Stimulated activated CD8-positive, alpha-beta memory T cell treated with anti-CD3 and anti-CD28 coated beads, Interleukin-4, amount 100 ng/mL, for 24 hours (primary cell): ENCODE measurements at places on chromosomes 13 and 19.

GRCh38 chr13:27117158-27117557, 54.5 kb downstream of the USP12 start:
- DNase-seq, result no peak

- no peak for DNase-seq
These were observed 18.0 kb upstream of the IZUMO2 start for GRCh38 chr19:50181121-50181520.

DNA sequence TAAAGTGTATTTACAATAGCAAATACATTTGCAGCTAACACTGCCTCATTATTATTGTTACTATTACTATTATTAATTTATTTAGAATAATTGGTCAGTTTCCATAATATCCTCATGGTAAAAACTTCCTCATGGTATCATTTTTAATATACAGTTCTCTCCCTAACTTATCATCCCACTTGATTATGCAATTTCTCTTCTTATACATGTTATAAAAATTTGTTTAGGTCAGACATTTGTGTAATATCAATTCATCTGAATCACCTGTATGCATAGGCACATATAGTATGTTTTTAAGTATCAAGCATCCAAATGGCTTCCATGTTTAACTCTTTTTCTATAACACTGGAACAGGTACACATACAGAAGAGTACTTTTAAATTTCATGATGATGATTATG, 210.8 kb upstream of the STARD13 start:
- no peak for DNase-seq

GRCh38 chr13:35086667-35087066, 144.6 kb downstream of the NBEA start:
- no peak for DNase-seq

GRCh38 chr13:106911020-106911419, 343.1 kb upstream of the ARGLU1 start:
- DNase-seq, result no peak

- DNase-seq, result no peak
These were observed 21.2 kb downstream of the PROZ start for GRCh38 chr13:113179374-113180230.

DNA sequence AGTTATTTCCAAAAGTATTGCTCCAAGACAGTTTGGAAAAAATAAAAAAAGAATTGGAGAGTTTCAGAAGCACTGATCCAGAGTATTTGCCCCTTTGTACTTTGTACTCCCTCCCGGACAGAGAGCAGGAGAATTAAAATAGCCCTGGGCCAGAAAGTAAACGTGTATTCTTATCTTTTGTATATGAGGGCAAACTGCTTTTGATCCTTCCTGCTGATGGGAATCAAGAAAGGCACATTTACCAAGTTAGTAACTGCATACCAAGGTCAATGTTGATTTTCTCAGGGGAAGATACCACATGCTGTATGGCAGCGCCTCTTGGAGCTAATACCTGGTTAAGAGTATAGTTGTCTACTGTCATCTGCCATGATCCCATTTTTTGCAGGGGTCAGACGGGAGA, 10.9 kb upstream of the RB1 start:
- no peak for DNase-seq

- no peak for DNase-seq
These were observed 6.8 kb downstream of the GPR42 start for GRCh38 chr19:35377656-35378055.

GRCh38 chr13:51728275-51728673, 75.7 kb downstream of the DHRS12 start:
- DNase-seq, result no peak
